ENCODE measurements at places on chromosomes 4 and X.

- DNase-seq = no peak
Observed at GRCh38 chr4:78446619-78447018, 105.0 kb upstream of the ANXA3 start.

DNA sequence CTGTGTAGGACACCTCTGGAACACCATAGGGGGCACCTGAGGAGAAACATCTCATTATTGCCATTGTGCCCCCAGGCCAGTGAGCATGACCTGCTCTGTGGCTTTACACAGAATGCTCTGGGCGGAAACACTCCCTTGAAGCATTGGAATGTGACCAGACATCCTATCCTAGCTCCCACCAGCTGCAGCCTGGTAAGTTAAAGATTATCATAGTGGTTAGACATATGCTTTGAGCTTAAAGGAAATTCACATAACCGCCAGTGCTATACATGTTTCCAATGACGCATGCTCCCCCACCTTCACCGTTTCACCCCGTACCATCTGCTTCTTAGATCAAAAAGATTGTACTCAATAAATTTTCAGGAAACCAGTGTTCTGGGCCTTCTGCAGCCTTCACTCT lies 217.7 kb upstream of the CENPE start:
- DNase-seq = no peak

DNA sequence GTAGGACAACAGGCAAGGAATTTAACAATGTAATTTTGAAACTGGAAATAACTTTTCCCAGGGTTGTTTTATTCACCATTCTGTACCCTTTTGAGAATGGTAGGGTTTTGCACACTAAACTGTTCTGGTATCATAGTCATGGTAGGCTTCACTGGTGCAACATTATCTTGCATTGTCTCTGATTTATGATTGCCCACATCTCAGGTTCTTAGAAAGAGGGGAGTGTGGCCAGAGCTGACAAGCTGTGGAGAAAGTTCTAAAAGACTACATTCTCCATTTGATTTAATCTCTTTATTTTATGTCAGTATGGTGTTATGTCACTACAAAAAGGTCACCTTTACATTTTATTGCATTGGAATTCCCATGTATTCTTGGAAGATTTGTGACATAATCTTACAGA lies 447.3 kb downstream of the GRIA2 start:
- DNase-seq = no peak

- no peak for DNase-seq
Observed at GRCh38 chrX:153732401-153732800, 7.7 kb downstream of the ABCD1 start.

DNA sequence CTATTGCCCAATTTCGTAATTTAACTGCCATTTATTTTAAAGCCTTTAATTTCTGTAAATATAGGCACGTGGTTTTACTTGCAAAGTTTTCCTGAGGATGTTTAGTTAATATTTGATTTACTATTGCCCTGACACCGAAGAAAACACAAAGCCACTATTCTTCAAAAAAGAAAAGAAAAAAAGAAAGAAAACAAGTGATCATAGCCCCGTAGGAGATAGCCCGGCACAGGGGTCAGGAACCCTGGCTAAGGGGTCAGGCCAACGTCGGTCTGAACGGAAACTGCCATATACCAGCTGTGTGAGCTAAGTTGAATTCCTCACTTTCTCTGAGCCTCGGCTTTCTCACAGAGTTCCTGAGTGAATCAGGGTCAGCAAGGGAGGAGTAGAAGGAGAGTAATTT lies 17.7 kb upstream of the LAMP2 start:
- DNase-seq = no peak

GRCh38 chr4:148094149-148094548 lies 348.1 kb downstream of the NR3C2 start:
- DNase-seq = no peak

DNA sequence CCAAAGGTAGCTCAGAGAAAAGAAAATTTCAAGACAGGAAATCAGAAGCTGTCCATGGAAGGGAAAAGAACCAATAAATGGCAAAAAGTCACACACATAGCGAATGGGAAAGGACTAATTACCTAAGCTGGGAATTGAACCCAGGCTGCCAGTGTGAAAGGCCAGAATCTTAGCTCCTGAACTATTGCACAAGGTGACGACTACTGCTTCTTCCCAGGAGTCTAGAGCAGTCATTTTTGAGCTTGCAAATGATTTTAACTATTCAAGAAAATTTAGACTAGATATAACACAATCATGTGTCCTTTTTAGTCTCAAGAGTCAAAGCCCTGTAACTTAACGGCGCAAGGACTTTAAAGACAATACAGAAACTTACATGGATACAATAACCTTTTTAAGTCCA lies 34.1 kb upstream of the ZNF81 start:
- DNase-seq = no peak

GRCh38 chrX:110836982-110837381 lies 41.4 kb upstream of the CHRDL1 start:
- DNase-seq = no peak

DNA sequence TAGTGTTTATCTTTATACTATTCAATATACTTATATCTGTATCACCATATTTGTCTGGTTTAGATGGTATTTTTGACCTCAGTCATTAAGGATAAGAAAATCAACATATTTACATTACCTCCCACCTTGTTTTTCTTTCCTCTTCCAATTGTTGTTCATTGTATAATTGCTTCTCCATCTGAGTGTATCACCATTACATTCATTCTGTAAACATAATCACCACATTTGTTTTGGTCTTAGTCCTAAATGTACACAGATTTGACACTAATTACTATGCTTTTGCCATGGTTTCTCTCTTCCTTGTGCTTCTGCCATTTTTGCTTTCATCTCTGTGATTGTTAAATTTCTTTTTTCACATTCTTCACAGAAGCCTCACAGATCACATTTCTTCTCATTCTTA lies 12.7 kb downstream of the ARMCX6 start:
- no peak for DNase-seq

DNA sequence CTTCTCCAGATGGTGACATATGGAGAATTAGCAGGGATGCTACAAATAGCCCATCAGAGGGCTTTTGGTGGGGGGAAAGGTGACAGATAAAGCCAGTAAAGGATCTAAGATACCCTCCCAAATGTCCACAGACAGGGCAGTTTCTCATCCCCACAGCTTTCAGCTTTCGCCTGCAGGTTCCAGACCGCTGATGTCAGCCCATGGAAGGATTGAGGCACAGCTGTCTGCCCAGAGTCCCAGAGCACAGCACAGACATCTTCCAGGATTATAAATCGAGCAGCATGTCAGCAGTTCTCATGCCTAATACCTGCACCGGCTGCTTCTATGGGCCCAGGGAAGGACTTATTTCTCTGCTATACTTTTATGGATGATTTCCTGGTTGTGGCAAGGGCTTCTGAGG lies 96.7 kb upstream of the MXRA5 start:
- DNase-seq = no peak

GRCh38 chr4:15779306-15779705 lies 1.2 kb downstream of the CD38 start:
- peak; percentile 89 for DNase-seq

GRCh38 chr4:182384631-182385091 lies 141.5 kb downstream of the TENM3 start:
- no peak for DNase-seq

GRCh38 chrX:106927023-106927422 lies 6.8 kb downstream of the CLDN2 start:
- DNase-seq = no peak

DNA sequence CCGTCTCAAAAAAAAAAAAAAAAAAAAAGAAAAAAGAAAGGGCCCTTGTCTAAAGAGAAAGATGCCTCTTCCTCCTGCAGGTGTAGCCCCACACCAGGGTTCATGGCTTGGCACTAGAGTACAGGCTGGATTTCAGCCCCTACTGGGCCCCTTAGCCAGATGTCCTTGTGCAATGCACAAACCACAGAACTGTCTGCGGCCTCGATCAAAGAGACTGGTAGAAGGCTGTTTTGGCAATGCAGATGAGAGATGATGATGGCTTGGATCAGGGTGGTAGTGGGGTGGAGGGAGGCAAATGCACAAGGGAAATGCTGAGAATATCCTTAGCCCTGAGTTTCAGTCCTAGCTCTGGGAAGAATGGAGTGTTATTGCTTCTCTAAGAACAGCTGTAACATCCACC lies 26.5 kb upstream of the TSR2 start:
- DNase-seq = no peak

GRCh38 chr4:44738615-44739014 lies 12.3 kb upstream of the GNPDA2 start:
- no peak for DNase-seq

- DNase-seq = no peak
Observed at GRCh38 chr4:88600176-88600838, 8.0 kb downstream of the HERC3 start.

- DNase-seq = peak; percentile 57
Observed at GRCh38 chr4:3375688-3376087, 66.1 kb upstream of the HGFAC start.

- no peak for DNase-seq
Observed at GRCh38 chr4:26557164-26557563, 26.7 kb upstream of the TBC1D19 start.

Data from right atrium auricular region (tissue), 2 donors.